Aorta (tissue), 5 donors: ENCODE measurements at places on chromosomes 5 and 9. TPM values are rescaled to one million over a fixed set of nuclear protein-coding genes. Genes with fewer than 3 reads are reported as not detected.

Gene KLF4
- total RNA-seq: 202 TPM

Gene LCN12
- total RNA-seq: 1.6 TPM

Gene GMCL2
- not detected for total RNA-seq

Gene ZNF484
- total RNA-seq: 17.3 TPM

Gene OR1Q1
- not detected for total RNA-seq

Gene HTR4
- not detected for total RNA-seq

Gene RLN1
- total RNA-seq: not detected

Gene THOC3
- total RNA-seq: 11.6 TPM

Gene NUTM2G
- not detected for total RNA-seq

Gene PRUNE2
- 558 TPM for total RNA-seq

Gene CER1
- total RNA-seq: not detected

Gene ZBTB34
- 10.5 TPM for total RNA-seq

Gene REEP2
- 19.2 TPM for total RNA-seq

Gene MCTP1
- 30.8 TPM for total RNA-seq

Gene ABO
- total RNA-seq: 3.3 TPM

Gene IFNA4
- not detected for total RNA-seq

Gene N4BP3
- total RNA-seq: 2.0 TPM

Gene CCNO
- 1.3 TPM for total RNA-seq

DNA sequence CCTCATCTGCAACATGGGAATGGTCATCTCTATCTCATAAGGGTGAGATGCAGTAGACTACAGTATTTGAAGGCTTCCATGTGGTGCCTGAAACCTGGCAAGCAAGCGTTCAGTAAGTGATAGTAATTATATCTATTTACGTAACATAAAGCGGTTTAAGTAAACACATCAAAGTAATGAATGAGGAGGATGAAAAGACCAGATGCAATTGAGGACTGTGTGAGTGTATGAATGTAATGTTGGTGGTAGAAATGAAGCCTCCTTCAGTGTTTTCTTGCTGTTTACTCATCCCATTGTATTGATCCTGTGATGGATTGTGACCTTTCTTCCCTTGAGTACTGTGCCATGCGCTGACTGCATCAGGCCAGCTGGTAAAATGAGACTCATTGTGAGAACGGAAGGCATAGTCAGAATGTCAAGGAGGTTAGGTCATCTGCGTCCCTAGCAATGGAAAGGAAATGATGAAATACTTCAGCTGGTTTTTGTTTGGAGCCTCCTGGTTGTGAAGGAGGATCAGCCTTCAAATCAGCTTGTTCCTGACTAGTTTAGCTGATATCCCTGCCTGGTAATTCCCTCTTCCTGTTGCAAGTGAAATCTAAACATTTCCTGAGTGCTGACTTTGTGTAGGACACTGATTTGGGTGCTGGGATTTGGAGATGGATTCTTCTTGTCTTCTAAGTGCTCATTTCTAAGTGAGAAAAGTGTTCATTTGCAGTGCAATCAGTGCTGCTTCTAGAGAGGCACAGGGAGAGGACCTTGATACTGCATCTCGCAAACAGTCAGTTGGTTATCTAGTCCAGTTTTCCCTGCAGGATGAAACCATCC lies 35.6 kb downstream of the TNFSF8 start:
- peak; percentile 58 for DNase-seq

GRCh38 chr5:14574891-14575508 lies 6.6 kb upstream of the OTULINL start:
- no peak for DNase-seq

DNA sequence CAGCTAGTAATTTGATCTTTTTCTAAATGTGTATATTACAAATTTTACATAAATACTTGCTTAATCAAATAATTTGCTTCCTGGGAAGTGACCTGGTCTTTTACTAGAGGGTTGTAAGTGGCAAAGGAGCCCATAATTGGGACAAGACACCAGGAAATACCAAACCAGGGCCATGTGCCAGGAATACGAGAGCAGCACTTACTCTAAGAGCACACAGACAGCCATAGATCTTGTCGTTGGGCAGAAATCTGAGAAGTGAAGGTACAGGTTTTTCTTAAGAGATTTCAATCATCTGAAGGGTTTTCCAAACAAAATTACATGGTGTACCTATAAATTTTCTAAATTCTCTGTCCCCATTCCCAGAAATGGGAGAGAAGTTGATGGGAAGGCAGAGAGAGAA lies 179.3 kb downstream of the HINT1 start:
- no peak for DNase-seq

DNA sequence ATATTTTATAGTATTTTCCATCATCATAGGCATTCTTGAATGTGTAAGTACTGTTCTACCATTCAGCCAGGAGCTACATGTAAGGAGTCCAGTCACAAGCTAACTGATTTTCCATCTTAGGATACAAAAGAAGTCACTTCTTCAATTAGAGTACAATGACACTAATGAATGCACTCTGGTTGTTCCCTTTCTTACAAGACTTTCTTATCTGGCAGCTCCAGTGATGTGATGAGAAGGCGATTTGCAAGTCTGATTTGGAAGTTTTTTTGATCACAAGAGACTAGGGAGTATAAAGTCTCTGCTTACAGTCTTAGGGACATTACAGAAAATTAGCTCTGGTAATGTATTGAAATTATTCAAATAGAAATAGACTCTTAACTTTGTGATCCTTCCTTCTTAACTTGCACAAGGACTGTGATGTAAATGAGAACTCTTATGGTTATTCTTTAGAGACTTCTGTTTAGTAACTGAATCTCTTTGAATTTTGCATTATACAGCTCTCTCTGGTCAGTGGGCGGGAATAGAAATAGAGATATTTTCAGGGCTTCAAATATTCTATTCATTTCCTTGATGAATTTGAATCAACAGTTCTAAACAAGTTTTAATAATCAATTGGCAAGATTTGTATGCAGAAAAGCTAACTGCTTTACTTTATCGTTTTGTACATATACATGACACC lies 130.4 kb upstream of the CDH6 start:
- DNase-seq: no peak

GRCh38 chr5:76180814-76181805 lies 97.9 kb downstream of the SV2C start:
- DNase-seq: no peak

DNA sequence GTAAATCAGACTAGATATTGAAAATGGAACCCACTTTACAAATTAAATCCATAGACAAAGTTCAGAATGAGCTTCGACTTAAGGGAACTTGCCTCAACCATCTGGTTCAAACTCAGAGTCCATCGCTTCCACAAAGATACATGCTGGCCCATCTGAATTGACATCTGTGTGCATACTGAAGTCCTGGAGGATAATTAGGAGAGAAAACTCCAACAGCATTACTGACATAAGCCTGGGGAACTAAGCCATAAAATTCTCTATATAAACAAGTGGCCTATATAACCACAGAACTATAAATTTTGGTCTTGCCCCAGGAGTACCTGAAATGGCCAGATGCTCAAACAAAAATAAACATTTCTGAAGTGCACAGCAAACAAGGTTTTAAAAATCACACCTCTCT lies 94.4 kb downstream of the IZUMO3 start:
- no peak for DNase-seq

GRCh38 chr5:168575391-168576372 lies 3.5 kb downstream of the PANK3 start:
- no peak for DNase-seq

DNA sequence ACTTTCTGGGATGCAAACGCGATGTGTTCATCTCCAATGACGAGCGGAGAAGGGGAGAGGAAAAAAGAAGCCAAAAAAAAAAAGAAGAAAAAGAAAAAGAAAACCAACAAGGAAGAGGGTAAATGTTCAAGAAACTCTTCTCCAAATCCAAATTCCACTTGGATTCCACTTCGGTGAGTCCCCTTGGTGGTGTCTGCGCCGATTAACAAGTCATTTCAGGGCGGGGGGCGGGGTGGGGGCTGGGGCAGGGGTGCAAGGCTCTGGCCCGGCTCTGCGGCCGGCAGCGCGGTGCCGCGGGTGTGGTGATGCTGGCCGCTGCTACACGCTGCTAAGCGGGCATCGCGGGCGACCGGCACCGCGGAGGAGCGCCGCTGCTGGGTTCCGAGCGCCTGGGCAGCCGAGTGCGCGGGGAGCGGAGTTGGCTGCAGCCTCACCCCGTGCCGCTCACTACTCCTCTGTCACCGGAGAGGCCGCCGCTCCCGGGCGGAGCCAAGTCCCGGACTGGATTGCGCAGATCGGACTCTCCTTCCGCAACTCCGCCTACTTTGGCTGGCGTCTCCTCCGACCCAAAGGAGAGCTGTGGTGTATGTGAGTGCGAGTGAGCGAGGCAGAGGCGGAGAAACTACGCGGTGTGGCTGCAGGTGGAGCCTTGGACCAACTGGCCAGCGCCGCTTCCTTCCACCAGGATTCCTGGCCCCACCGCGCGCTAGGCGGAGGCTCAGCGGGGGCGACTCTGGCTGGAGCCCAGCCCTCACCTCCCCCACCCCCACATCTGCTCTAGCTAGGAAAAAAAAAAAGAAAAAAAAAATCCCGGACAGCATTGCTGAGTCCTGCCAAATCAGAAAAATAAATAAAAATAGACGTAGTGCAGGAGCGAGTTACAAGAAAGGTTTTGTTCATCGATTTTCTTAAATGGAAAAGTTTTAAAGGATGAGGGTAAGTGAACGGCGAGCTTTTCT lies at the start of gene SEMA6A:
TSS of gene SEMA6A (minus strand) at position 457 of the 959 bp plus-strand sequence. CDS start 69,879 bp downstream, outside the sequence.
- DNase-seq: peak; percentile 87

DNA sequence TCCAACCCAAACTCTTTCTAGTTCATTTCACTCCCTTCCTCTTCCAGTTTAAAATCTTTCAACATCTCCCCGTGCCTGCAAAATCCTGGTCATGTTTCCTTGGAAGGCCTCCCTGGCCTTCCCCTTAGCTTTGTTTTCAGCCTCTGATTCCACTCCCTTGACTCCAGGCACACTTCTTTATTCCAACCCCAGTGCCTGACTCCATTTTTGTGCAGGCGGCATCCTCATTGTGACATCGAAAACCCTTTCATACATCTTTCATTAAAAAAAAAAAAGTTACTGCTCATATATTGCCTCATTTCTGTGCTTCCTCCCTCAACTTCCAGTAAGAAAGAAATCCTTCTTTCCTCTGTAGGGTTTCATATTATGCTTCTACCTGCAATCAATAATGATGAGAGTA lies 7.1 kb upstream of the TNFSF8 start:
- no peak for DNase-seq

GRCh38 chr9:8234316-8234715 lies 434.7 kb upstream of the DMAC1 start:
- DNase-seq: no peak

- no peak for DNase-seq
These were observed 130.4 kb upstream of the SLIT3 start for GRCh38 chr5:169431386-169431785.

- DNase-seq: no peak
These were observed 563.0 kb upstream of the KLF4 start for GRCh38 chr9:108052431-108053080.

DNA sequence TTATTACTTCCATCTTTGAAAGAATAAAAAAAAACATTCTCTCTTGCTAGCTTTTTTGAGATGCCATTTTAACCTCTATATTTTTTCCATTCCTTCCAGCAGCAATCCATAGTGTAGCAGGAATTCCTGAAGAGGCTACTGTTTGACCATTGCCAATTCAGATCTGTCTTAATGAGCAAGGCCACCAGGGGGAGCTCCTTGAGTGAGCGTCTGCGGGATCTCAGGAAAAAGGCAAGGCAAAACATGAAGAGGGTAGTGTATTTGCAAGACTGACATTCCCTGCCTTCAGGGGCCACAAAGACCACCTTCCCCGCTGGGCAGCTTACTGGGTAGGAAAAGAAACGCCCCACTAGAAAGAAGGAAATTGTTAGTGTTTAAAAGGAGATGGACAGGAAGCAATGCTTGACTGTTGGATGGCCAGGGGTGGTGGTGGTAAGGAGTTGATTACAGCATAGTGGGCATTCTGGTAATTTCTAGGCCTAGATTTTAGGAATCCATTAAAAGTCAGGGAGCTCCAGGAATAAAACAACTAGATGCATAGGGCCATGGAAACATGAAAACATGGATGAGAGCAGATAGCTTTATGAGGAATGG lies 206.6 kb upstream of the HAPLN1 start:
- DNase-seq: peak; percentile 58

GRCh38 chr9:86955042-86955441 lies 7.7 kb upstream of the GAS1 start:
- no peak for DNase-seq

GRCh38 chr5:395156-395920 lies 47.6 kb upstream of the EXOC3 start:
- DNase-seq: peak; percentile 33

GRCh38 chr5:123512611-123513461 lies 859 bp downstream of the CSNK1G3 start:
- DNase-seq: peak; percentile 56

- no peak for DNase-seq
These were observed 153.4 kb downstream of the ZNF462 start for GRCh38 chr9:107016383-107016782.

GRCh38 chr5:130061746-130062145 lies 157.5 kb downstream of the CHSY3 start:
- DNase-seq: no peak

DNA sequence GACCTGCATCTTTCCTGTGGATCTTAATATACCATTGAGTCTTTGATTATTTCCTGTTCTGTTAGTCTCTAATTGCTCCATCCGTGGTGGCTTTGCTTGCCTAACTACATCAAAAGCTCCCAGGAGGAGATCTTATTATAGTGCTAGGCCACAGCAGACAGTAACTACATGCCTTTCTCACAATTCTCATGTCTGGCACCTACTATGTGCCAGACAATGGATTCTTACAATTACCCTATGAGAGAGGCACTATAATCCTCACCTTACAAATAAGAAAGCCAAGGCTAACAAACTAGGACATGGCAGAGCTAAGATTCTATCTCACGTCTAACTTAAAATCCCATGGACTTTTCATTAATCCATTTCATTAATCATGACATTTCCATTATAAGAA lies 70.3 kb upstream of the TARS1 start:
- DNase-seq: no peak

DNA sequence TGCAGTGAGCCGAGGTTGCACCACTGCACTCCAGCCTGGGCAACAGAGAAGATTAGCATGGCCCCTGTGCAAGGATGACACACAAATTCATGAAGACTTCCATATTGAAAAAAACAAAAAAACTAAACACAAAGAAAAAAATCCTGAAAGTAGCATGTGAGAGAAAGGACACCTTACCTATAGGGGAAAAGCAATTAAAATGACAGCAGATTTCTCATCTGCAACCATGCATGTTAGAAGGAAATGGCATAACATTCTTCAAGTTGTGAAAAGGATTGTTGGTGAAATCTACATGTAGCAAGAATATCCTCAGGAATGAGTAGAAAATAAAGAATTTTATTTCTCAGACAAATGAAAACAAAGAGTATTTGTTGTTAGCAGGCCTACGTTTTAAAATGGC lies 13.4 kb upstream of the ZNF169 start:
- DNase-seq: no peak

GRCh38 chr9:69995846-69996245 lies 47.8 kb upstream of the MAMDC2 start:
- DNase-seq: no peak

- no peak for DNase-seq
These were observed 2.1 kb downstream of the SLC36A2 start for GRCh38 chr5:151345187-151345807.

DNA sequence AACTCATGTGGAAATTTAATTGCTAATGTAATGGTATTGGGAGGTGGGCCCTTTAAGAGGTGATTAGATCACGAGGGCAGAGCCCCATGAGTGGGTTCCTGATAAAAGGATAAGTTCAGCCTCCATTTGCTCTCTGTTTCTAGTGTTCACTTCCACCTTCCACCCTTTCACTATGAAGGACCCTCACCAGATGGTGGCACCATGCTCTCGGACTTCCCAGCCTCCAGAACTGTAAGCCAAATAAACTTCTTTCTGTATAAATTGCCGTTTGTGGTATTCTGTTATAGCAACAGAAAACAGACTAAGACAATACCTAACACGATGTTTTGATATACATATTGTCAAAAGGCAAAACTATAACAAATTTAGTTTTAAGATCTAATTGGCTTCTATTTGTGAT lies 166.2 kb downstream of the DEPDC1B start:
- no peak for DNase-seq
